ENCODE measurements at places on chromosomes 13 and 19.

DNA sequence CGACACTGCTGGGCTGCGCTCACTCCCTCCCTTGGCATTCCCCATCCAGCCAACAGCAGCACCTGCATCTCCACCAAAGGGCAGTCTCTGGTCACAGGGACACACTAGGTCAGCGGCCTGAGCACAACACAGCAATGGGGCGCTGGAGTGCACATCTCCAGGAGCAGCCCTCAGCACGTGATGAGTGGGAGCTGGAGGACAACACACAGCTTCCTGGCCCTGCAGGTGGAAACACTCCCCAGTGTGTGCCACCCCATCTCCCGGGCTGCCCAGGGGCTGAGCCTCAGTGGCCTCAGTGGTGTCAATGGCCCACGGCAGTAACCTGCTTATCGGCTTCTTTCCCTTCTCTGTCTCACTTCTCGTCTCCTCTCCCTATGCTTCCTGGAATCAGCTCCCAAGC lies 96.8 kb upstream of the VSTM2B start:
- no peak for DNase-seq

- no peak for DNase-seq
Observed at GRCh38 chr13:28316836-28317235, 178.1 kb downstream of the FLT1 start.

DNA sequence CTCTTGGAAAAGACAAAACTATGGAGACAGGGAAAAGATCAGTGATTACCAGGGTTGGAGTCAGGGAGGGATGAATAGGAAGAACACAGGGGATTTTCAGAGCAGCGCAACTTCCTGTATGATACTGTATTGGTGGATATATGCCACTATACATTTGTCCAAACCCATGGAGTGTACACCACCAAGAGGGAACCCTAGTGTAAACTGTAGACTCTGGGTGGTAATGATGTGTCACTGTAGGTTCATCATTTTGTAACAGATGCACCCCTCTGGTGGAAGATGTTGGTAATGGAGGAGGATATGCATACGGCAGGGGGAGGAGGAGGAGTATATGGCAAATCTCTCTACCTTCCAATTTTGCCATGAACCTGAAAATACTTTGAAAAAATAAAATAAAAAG lies 68.1 kb downstream of the UFM1 start:
- no peak for DNase-seq

DNA sequence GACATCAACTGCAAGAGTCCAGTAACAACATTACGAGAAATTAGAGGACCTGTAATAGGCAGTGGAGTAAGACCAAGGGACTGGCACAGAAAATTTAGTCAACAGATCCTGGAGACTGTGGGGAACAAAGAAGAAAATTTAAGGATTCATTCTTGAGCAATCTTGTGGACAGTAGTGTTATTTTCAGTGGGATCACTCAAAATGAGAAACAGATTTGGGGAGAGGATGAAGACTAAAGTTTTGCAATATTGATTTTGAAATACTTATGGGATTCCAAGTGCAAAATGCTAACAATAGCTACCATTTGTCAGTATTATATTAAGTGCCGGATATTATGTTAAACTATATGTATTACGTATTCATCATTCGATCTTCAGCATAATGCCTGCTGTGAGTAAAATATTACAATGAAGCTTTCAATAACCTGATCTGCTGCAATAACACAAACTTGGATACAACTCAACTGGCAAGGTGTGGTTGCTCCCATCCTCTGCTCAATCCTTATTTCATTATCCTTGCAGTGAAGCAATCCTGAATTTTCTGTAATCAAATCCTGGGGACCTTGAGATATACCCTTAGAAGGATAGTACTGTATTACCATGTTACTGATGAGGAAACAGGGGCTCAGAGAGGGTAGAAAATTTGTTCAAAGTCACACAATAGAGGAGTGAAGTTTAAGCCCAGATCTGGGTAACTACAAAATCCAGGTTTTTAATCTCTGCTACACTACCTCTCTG lies 84.2 kb downstream of the SACS start:
- DNase-seq = peak; percentile 28

- no peak for DNase-seq
Observed at GRCh38 chr13:107079423-107080049, 511.6 kb upstream of the ARGLU1 start.

GRCh38 chr19:4454747-4455718 lies 2.6 kb downstream of the UBXN6 start:
- DNase-seq = peak; percentile 85

GRCh38 chr13:48784916-48785548 lies 131.3 kb downstream of the CYSLTR2 start:
- DNase-seq = no peak

DNA sequence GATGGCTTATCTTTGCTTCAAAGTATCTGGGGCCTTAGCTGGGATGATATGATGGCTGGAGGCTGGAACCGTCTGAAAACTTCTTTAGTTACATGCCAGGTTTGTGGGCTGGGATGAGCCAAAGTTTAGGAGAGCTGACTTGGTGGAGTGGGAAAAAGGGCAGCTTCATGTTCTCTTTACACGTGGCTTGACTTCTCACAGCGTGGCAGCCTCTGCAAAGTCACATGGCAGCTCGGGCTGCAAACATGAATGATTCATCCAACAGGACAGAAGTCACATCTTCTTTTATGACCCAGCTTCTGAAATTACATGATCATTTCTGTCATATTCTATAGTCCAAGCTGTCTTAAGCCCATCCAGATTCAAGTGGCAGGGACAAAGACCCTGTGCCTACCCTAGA lies 176.0 kb downstream of the OLFM4 start:
- DNase-seq = no peak

GRCh38 chr13:99496184-99497142 lies 4.8 kb upstream of the TM9SF2 start:
- DNase-seq = peak; percentile 93

GRCh38 chr13:34153428-34154180 lies 335.7 kb downstream of the RFC3 start:
- no peak for DNase-seq

DNA sequence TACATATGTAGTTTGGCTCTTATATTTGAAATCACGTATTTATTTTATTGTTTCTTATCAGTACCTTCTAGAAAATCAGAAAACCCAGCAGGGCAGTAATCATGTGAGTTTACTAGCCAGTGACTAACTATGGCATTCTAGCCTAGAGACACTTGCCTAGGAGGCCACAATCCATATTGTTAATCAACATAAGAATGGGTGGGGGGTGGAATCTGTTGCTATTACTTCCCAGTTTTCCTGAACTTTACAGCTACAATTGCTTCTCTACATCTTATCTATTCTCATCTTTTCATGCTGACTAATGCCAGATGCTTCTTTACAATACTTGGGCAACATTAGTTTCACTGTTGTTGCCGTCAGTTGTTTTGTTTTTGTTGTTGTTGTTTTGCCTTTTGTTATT lies 18.7 kb upstream of the ATXN8OS start:
- DNase-seq = no peak

- DNase-seq = no peak
Observed at GRCh38 chr19:48681127-48681470, 8.3 kb upstream of the NTN5 start.

- no peak for DNase-seq
Observed at GRCh38 chr13:21965095-21965494, 294.2 kb downstream of the FGF9 start.

GRCh38 chr13:111528513-111528912 lies 208.1 kb downstream of the TEX29 start:
- no peak for DNase-seq

GRCh38 chr19:35928507-35928906 lies 7.7 kb upstream of the LRFN3 start:
- no peak for DNase-seq

DNA sequence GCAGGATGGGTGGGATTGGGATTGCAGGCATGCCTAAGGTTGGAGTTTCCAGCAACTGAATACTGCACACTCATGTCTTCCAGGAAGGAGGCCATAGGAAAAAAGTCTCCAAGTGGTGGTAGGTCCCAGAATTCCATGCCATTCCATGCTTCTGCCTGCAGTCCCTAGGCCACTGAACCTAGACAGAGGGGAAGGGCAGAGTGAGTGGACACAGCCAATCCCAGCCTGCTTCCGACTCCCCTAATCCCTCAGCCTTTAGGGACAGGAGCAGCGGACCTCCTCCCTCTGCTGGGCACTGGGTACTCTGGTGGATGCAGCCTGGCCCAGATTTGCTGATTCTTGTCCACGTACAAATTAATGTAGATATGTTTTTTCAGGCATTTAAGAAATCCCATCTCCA lies 17.0 kb downstream of the VSTM2B start:
- DNase-seq = peak; percentile 59

DNA sequence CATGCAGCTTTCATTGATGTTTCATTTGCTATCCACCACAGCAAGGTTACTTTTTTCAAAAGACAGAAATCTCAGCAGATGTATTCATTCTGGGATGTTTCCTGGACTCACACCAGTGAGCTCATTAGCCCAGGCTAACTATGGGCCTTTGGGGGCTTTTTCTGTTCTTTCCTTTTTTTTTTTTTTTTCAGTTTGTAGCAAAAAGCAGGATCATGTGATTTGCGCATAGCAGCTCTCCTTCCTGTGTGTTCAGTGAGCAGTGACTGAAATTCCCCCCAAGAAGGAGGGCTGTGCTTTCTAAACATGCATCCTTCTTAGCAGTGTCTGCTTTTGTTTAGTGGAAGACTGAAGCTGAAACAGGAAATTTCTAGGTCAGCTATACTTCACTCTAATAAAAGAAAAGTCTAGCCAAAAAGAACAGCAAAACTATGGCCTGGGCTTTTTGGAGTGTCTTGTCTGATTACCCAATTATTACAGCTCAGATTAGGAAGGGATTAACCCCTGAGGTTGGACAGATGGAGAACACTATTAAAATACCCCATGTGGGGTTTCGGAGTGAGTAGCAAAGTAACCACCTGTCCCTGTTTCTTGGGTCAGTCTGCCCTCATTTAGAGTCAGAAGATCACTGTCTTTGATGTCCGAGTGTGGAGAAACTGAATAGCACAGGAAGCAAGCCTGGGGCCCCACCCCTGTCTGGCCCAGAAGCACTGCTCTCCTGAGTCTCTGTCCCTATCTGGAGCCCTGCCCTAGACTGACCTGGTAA lies 8.9 kb upstream of the AMER2 start:
- no peak for DNase-seq

- DNase-seq = no peak
Observed at GRCh38 chr19:55149078-55150003, at the start of gene TNNT1. Gene TNNT1 (minus strand): TSS chr19:55149206. CDS start chr19:55147157, 2,049 bp downstream.

DNA sequence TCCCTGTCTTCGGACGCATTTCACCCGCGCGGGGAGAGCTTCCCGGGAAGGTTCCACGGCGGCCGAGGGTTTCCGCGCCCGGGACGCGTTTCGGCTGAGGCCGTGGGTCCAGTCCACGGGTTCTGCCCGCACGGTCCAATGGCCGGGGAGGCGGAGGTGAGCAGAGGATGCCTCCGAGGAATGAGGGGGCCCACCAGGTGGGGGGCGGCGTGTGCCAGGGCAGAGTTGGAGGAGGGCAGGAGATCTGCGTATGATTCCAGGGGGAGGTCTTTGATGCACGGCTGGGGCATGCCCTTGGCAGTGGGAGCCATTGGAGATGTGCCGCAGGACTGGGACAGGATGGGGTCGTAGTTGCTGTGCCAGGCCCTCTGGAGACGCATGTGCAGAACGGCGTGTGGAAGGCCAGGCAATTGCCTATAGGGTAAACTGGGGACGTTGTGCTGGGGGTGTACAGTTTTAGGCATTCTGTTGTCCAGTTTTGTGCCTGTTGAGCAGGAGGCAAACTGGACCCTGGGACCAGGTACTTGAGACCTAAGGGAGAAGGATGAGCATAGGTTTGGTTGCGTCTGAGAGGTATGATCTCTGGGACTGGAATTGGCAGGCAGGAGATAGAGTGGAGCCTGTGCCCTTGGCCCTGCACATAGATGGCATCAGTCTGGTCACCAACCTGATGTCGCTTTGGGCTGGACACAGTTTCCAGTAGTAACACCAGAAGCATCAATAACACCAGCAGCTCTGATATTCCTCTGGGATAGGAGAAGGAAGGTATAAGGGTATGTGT lies 751 bp downstream of the ZNF584 start:
- DNase-seq = no peak

GRCh38 chr13:50797091-50797490 lies 46.4 kb downstream of the DLEU7 start:
- DNase-seq = no peak

DNA sequence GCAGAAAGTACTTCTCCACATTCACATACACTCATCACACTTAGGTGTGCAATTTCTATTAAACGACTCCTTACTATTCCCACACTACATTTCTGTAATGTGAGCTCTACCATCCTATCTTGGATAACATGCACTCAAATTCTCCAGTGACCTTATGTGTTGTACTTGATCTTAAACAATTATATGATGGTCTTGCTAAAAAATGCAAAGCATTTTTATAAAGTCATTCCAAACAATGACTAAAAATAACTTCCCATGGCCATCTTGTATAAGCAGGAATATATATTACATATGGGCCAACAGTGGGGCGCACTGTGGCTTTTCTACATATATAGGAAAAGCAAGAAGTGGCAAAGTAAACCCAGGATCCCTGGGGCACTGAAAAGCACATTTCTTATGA lies 155.5 kb downstream of the FLT1 start:
- no peak for DNase-seq

DNA sequence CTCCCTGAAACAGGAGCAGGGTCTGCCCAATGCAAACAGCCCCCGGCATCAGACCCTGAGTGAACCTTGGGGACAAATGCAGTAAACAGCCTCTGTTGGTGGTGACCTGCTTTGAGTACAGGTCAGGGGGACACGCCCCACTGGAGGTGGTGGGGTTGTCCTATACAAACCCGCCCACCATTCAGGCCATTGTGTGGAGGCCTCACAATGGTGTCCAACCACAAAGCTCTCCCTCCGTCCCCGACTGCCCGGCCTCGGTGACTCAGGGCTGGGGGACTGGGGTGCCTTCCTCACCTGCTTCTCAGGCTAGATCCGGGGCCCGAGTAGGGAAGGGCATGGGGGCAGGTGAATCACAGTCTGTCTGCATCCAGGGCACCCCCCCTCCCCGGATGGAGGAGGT lies 1.5 kb downstream of the MUC16 start:
- no peak for DNase-seq

GRCh38 chr19:48928164-48929025 lies 5.1 kb upstream of the DHDH start:
- DNase-seq = no peak

DNA sequence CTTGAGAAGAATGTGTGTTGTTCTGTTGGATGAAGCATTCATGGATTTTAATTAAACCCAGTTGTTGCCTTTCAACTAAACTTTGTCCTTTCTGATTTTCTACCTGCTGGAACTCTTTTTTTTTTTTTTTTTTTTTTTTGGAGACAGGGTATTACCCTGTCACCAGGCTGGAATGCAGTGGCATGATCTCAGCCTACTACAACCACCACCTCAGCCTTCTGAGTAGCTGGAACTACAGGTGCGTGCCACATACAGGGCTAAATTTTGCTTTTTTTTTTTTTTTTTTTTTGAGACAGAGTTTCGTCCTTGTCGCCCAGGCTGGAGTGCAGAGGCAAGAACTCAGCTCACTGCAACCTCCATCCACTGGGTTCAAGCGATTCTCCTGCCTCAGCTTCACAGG lies 6.9 kb downstream of the ZNF791 start:
- DNase-seq = no peak

DNA sequence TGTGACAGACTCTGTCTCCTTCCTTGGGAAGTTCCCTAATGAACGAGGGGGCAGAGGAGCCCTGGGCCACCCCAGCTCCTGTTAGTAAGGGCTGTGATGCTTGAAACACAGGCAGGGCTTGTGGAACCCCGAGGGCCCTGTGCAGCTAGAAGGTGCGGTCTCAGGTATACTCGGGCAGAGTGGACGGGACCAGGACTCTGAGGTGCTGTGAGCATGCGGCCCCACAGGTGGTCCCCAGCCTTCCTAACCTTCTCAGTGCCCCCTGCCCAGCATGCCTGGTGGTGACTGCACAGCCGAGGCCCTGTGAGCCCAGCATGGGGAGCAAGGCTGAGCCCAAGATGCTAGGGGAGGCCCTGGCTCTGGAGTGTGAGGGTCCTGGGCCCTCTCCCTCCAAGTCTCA lies 4.0 kb upstream of the SIGLEC8 start:
- no peak for DNase-seq
